ENCODE measurements at places on chromosomes 12 and 14.

DNA sequence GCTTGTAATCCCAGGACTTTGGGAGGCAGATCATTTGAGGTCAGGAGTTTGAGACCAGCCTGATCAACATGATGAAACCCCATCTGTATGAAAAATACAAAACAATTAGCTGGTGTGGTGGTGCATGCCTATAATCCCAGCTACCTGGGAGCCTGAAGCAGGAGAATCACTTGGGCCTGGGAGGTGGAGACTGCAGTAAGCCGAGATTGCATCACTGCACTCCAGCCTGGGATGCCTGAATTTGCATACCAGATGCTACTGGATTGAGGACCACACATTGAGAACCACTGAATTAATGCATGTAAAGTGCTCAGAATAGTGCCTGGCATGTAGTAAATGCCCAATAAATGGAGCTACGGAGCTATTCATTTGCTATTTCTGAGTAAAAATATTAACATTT is 14.9 kb upstream of the MYH7 start:
- no peak for DNase-seq

DNA sequence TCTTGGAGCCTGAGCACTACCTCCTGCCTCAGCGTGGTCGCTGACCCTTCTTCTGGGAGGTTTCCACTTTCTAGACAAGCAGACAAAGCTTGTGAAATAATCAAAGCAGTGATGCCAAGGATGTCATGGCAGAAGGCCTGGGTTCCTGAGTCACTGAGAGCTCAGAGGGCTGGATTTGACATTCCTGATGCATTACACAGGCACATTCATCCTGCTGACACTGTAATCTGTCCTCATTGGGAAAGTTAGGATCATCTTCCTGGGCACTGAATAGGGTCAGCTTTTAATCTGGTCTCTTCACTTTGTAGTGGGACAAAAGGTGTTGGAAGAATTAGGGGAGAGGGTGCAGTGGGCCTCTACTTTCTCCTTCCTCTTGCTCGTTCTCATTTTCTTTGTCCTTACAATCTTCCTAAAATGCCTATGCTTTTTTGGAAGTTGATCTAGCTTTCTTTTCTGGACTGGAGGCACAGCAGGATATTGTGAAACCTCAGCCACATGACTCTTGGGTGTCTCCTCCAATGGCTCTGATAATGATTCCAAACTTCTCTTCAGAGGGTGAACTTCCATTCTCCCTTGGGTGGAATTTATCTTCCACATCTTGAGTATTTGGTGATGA is 29.6 kb downstream of the EEA1 start:
- DNase-seq: peak; percentile 91

- no peak for DNase-seq
These were observed 88.9 kb upstream of the MED13L start for GRCh38 chr12:116366456-116366776.

DNA sequence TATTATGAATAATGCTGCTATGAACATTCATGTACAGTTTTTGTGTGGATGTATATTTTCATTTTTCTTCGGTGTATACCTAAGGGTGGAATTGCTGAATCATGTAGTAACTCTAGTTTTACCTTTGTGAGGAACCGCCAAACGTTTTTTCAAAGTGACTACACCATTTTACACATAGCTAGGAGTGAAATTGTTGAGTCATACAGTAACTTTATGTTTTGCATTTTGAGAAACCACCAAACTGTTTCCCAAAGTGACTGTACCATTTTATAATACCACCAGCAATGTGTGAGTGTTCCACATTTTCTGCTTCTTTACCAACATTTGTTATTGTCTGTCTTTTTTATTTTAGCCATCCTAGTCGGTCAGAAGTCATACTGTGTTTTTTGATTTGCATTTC is 3.1 kb upstream of the TPH2 start:
- DNase-seq: no peak

DNA sequence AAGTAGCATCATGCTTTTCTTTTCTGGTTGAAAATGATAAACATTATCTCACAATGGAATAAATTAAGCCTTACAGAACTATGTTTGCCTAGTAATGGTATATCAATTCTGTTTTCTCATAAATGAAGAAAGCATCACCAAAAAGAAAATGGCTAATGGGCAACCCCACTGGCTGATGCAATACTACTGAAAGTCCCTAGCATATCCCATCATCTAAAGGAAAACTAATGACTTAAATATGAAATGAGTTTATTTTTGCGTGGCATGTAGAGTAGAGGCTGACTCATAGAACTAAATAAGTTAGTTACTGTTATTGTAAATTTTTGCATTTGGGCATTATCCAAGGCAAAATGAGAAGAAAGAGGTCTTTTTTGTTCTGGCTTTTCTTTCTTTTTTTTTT is 1156.3 kb upstream of the SEL1L start:
- DNase-seq: no peak

DNA sequence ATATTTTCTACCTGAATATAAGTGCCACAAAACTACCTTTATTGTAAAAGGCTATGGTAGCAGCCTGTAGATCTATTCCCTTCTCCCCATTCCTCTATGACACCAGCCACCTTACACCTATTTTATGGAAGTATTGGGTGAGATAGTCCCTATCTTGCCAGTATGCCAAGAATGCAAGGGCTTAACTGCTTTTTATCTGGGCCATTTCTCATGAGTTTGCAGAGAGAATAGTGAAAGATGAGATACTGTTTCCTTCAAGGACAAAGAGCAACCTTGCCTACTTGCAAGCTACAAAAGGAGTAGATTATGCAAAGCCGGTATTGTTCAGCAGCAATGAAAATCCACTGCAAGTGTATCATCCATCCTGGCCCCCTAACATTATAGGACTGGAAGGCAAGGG is 1775.6 kb upstream of the SEL1L start:
- DNase-seq: no peak

GRCh38 chr12:124551268-124552144 is 15.9 kb downstream of the NCOR2 start:
- DNase-seq: no peak

- no peak for DNase-seq
These were observed 62.7 kb downstream of the CHST11 start for GRCh38 chr12:104519190-104520019.

- DNase-seq: no peak
These were observed 30.4 kb downstream of the NPAS3 start for GRCh38 chr14:32968972-32969544.

DNA sequence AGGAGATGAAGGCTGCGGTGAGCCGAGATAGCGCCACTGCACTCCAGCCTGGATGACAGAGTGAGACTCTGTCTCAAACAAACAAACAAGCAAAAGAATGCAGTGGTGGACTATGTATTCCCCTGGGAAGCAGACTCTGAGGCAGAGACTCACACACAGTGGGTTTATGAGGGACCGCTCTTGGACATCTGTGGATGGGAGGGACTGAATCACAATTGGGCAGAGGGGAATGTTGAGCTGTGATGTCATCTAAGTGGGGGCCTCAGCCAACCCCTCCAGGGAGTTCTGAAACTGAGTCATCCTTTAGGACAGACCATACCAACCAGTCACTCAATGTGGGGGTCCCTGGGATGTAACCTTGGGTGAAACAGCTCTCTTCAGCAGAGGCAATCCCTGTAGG is 151.0 kb downstream of the SUDS3 start:
- DNase-seq: no peak

- no peak for DNase-seq
These were observed 298.1 kb upstream of the PRICKLE1 start for GRCh38 chr12:42887657-42888056.

DNA sequence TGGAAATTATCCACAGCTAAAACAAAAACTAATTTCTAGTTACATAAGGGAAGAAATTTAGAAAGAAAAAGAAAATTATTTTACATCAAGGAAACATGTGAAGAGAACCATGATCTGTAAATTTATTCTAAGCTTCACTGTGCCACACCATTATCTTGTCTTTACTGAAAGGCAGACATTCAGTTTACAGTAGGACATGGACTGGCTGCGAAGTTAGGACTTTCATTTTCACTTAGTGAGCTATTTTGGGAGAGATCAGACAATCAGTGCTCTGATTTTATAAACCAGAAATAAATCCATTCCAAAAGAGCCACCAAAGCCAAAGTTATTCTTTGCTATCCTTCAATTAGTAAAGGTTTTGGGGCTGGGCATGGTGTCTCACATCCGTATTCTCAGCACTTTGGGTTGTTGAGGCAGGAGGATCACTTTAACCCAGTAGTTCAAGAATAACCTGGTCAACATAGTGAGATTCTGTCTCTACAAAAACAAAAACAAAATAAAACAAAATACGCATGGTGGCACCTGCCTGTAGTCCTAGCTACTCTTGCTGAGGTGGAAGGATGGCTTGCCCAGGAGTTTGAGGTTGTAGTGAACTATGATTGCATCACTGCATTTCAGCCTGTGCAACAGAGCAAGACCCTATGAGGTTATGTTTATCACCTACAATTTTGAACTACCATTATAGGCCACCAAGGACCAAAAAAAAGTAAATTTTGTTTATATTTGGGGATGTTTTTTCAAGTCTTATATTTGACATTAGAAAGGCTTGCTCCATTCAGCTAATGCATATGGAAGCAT is 1084.8 kb upstream of the ATXN7L3B start:
- DNase-seq: no peak

- no peak for DNase-seq
These were observed at the start of gene FAM181A for GRCh38 chr14:93926873-93927799. FAM181A (plus strand) TSS chr14:93927344; CDS start chr14:93928286, 942 bp downstream.

GRCh38 chr12:30908076-30908721 is 18.3 kb upstream of the TSPAN11 start:
- no peak for DNase-seq

DNA sequence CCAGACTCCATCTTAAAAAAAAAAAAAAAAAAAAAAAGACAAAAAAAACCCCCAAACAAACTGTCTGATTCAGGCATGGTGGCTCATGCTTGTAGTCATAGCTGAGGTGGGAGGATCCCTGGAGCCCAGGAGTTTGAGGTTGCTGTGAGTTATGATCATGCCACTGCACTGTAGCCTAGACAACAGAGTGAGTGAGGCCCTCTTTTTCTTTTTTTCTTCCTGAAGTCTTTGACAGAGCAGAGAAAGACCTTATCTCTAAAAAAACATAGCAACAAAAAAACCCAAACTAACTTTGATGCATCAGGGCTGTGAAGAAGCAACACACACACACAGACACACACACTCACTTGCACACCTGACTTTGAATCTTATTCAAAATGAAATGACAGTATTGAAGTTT is 7.7 kb upstream of the AMN1 start:
- DNase-seq: peak; percentile 64

DNA sequence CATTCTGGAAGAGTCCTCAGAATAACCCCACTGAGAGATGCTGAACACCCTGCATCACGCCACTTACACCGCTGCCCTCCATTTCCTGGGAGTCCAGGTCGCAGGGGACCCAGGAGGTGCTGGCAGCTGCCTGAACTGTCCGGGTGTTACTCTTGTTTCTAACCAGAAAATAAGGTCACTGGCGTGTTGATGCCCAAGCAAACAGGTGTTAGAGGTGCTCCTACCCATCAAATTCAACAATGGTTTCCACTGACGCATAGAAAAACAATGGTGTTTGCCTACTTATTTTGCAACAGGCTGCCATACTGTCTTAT is 23.8 kb downstream of the PITPNM2 start:
- DNase-seq: no peak

DNA sequence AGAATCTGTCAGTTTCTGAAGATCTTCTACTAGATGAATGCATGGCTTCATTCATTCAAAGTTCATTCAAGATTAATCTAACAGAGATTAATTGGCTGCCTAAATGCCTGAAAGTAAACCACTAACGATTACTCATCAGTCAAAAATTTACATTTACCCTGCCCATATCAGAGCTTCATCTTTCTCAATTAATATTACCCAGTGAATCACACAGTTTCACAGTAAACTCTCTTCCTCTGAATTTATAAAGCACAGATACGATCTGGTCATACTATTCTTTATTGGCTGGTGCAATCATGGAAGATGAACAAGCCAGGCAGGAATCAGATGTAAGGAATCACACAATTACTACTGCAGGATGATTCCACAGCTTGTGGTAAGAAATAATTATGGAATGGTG is 377.7 kb downstream of the SLC16A7 start:
- DNase-seq: no peak

Data from amniotic stem cell (primary cell).